Naive thymus-derived CD4-positive, alpha-beta T cell (primary cell): ENCODE measurements at places on chromosomes 3 and 15. TPM values are rescaled to one million over a fixed set of nuclear protein-coding genes. Genes with fewer than 3 reads are reported as not detected.

DNA sequence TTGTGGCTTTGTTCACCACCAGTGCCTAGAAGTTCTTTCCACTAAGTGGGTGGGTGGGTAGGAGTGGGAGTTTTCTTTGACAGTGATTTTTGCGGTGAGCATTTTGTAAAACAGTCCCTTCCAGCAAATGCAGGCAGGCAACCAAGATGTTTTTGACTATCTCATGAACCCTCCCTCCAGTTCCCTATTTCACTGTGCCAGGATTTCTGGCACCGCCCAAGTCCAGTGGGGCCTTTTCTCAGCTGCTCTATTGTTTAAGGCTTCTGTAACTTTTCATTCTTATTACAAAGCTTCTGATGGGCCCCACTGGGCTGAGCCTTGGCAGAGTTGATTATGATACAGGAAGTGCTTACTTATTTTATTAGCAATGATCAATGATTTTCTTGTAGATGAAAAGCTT, 236.0 kb downstream of the EDEM1 start:
- no peak for DNase-seq

- DNase-seq = no peak
Measured at GRCh38 chr15:31403096-31403495, 76.5 kb downstream of the KLF13 start.

Gene SLC2A2
- total RNA-seq = not detected

Gene CCR8
- total RNA-seq = not detected
